GM23248 (cell line): ENCODE measurements at places on chromosomes 6 and 20. TPM values are rescaled to one million over a fixed set of nuclear protein-coding genes. Genes with fewer than 3 reads are reported as not detected.

GRCh38 chr20:36507746-36508145, 33.6 kb upstream of the MYL9 start:
- DNase-seq, result no peak
- no peaks in the 10 kb centered on the region for H3K4me1 ChIP-seq
- no peak overlapping the region for H3K27ac ChIP-seq

DNA sequence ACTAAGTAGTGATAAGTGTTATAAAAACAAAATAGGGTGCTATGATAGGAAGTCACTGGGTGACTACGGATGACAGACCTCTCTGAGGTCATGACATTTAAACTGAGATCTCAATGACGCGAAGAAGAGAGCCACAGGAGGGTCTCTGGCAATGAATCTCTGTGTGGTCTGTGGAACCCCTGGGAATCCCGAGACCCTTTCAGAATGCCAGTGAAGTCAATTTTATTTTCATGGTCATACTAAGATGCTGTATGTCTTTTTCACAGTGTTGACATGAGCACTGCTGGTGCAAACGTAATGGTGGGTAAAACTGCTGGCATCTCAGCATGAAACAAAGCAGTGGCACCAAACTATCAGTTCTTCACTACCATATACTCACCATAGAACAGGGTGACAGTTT, 155.0 kb downstream of the GJA10 start:
- H3K4me1 ChIP-seq, result peaks cover 16% of the 10 kb centered on the region
- H3K27ac ChIP-seq, result no peak overlapping the region
- no peak for DNase-seq
- no peaks in the 10 kb centered on the region for H3K36me3 ChIP-seq
- H3K27me3 ChIP-seq, result no peaks in the 10 kb centered on the region

GRCh38 chr20:58688840-58689239, 3.8 kb upstream of the NPEPL1 start:
- no peak overlapping the region for H3K27ac ChIP-seq
- no peaks in the 10 kb centered on the region for H3K27me3 ChIP-seq
- no peak for DNase-seq
- H3K36me3 ChIP-seq, result no peaks in the 10 kb centered on the region
- H3K4me3 ChIP-seq, result no peak overlapping the region
- peaks cover 25% of the 10 kb centered on the region for H3K4me1 ChIP-seq

DNA sequence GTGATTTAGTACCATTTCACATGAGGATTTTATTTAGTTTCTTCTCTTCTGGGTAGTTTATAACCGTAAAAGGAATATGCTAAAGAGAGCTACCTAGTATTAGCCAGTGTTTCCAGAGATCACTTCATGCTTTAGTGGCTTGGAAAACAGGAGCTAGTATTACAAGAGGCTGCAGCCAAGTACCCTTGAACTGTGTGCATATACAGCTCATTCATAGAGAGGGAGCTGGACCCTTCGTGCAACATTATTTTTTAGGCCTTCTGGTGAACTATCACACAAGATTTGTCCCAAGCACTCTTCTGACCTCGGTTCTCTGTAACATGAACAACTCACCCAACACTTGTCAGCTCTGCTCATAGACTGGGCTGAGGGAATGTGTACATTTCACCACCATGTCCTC, 74.9 kb upstream of the RIN2 start:
- DNase-seq, result no peak
- no peaks in the 10 kb centered on the region for H3K36me3 ChIP-seq
- peaks cover 9% of the 10 kb centered on the region for H3K27me3 ChIP-seq
- H3K4me3 ChIP-seq, result no peak overlapping the region
- no peak overlapping the region for H3K27ac ChIP-seq

DNA sequence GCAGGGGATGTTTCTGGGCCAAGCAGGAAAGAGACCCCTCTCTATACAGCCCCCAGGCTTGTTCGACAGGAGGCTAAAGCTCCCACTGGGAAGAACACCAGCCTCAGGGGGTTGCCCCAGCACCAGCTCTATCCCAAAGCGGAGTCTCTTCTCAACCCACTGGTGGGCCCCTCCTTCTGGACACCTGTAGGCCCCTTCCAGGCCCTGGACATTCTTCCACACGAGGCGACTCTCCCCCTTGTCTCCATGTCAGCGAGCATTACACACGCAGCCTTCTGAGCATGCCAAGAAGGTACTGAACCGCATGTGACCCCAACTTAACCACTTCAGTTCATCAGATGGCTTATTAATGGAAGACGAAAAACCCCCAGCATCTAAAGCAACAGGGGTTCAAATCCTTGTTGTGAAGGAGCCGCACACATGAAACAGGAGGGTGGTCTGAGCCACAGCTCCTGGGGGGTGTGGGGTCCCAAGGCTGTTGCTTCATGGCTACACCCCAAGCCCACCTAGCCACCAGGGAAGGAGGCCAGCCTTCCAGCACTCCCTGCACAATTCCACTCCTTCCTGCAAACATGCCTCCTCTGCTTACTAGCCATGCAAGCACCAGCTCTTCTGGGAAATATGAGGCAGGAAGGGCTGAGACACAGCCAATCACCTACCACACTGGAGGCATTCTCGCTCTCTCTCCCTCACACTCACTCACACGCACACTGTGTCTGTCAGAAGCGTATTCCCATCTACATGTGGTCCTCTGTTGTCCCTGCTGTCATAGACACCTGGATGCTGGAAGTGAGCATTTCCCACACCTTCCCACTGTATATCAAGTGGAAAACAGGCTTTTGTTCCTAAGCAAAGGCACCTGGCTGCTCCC, 104.5 kb downstream of the NOL4L start:
- H3K27ac ChIP-seq, result no peak overlapping the region
- no peak overlapping the region for H3K4me3 ChIP-seq
- no peak for DNase-seq
- no peaks in the 10 kb centered on the region for H3K36me3 ChIP-seq
- peaks cover 10% of the 10 kb centered on the region for H3K4me1 ChIP-seq
- H3K27me3 ChIP-seq, result no peaks in the 10 kb centered on the region

GRCh38 chr20:49747707-49748524, 34.2 kb upstream of the B4GALT5 start:
- peaks cover 6% of the 10 kb centered on the region for H3K4me1 ChIP-seq
- no peaks in the 10 kb centered on the region for H3K36me3 ChIP-seq
- H3K4me3 ChIP-seq, result no peak overlapping the region

DNA sequence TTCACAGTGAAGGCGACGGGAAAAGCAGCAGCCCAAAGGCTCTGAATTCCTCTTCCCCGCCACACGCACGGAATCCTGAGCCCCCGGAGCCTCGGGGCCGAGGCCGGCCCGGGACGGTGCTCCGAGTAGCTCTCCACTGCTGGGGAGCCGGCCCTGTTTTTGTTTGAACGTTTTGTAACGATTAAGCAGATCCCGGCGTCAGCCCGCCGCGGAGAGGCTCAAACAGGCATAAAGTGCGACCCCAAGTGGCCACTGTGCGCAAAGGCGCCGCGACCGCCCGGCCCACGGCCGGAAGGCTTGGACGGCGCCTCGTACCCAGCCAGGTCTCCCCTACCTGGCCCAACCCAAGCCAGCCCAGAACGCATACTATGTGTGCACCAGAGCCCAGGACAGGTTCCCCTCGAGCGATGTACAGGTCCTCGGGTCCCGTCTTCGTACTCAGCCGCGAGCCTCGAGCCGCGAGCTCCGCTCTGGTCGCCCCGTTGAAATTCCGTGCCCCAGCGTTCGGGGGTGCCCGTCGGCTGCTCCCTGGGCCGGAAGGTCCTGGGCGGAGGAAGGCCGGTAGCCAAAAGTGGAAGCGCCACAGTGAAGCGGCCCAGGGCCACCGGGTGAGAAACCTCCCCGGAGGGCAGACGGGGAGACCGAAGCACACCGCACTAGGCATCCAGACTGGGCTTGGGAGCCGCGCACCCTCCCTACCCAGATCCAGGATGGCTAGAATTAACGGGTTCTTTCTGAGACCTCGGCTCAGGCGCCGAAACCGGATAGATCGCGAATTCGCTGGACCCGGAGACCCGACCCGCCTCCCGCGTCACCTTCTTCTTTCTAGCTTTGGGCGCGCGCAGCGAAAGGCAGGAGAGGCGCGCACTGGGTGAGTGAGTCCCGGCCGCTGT, 1.2 kb upstream of the MAFB start:
- peak overlapping the region; percentile 93 for H3K27ac ChIP-seq
- peak; percentile 97 for DNase-seq
- H3K27me3 ChIP-seq, result no peaks in the 10 kb centered on the region; the same call in 1 of the 2 replicates
- H3K4me1 ChIP-seq, result no peaks in the 10 kb centered on the region
- peak overlapping the region; percentile 80 for H3K4me3 ChIP-seq

GRCh38 chr20:13382786-13383185, 161.7 kb downstream of the ISM1 start:
- no peak overlapping the region for H3K4me3 ChIP-seq
- H3K36me3 ChIP-seq, result no peaks in the 10 kb centered on the region
- no peaks in the 10 kb centered on the region for H3K27me3 ChIP-seq
- H3K27ac ChIP-seq, result no peak overlapping the region
- DNase-seq, result no peak

Gene TP53RK
- total RNA-seq, result 20.1 and 24.1 TPM in 2 replicates

Gene DDRGK1
- 50.8 and 63.0 TPM in 2 replicates for total RNA-seq

Gene MUCL3
- total RNA-seq, result not detected in 2 replicates

Gene ADGRF5
- 0.13 and 0.65 TPM in 2 replicates for total RNA-seq

Gene COL21A1
- total RNA-seq, result 0.11 TPM in 1 of 2 replicates, not detected in the other

Gene EFCAB8
- 0.13 TPM in 1 of 2 replicates, not detected in the other for total RNA-seq

Gene SOBP
- total RNA-seq, result 0.97 and 1.9 TPM in 2 replicates
